ENCODE measurements at places on chromosomes 1 and 21. TPM values are rescaled to one million over a fixed set of nuclear protein-coding genes. Genes with fewer than 3 reads are reported as not detected.

GRCh38 chr1:3741566-3742438 is 10.4 kb upstream of the CCDC27 start:
- DNase-seq: no peak
- no peak overlapping the region for H3K27ac ChIP-seq
- no peaks in the 10 kb centered on the region for H3K27me3 ChIP-seq
- H3K36me3 ChIP-seq: peaks cover 63% of the 10 kb centered on the region
- no peak overlapping the region for H3K4me3 ChIP-seq
- H3K4me1 ChIP-seq: no peaks in the 10 kb centered on the region

DNA sequence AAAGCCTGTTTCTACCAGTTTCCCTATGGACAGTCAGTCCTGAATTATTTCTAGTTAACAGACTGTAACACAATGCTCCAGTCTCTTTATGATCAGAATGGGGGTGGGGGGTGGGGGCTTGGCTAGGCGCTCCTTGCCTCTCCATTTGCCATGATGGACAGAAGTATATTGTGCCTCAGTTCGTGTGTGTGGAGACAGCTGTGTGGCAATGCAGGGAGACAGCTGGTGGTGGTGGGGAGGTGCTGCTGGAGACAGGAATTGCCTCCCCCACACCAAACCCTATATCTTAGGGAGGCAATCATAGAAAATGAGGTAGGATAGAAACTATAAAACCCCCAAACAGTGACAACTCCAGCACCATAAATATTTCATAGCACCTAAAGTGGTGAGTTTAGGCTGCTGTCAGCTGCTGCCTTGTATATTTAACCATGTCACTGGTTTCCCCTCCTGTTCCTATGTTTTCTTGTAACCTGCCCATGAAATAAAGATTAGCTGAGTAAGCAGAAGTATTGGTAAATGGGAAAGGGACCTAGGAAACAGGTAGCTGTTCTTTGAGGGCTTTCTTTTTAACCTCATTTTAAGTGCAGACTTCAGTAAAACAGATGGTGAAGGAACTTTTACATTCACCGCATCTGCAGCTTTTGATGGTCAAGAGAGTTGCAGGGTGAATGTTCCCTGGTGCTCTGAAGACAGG is 3.4 kb downstream of the PLXNA2 start:
- H3K4me1 ChIP-seq: peaks cover 15% of the 10 kb centered on the region

GRCh38 chr1:221565711-221566110 is 176.2 kb downstream of the DUSP10 start:
- H3K4me3 ChIP-seq: no peak overlapping the region
- H3K27me3 ChIP-seq: no peaks in the 10 kb centered on the region
- H3K36me3 ChIP-seq: no peaks in the 10 kb centered on the region

GRCh38 chr1:116409751-116410191 is 36.7 kb downstream of the ATP1A1 start:
- no peak overlapping the region for H3K4me3 ChIP-seq
- H3K27me3 ChIP-seq: no peaks in the 10 kb centered on the region
- H3K27ac ChIP-seq: no peak overlapping the region
- DNase-seq: no peak
- H3K36me3 ChIP-seq: peaks cover 47% of the 10 kb centered on the region

DNA sequence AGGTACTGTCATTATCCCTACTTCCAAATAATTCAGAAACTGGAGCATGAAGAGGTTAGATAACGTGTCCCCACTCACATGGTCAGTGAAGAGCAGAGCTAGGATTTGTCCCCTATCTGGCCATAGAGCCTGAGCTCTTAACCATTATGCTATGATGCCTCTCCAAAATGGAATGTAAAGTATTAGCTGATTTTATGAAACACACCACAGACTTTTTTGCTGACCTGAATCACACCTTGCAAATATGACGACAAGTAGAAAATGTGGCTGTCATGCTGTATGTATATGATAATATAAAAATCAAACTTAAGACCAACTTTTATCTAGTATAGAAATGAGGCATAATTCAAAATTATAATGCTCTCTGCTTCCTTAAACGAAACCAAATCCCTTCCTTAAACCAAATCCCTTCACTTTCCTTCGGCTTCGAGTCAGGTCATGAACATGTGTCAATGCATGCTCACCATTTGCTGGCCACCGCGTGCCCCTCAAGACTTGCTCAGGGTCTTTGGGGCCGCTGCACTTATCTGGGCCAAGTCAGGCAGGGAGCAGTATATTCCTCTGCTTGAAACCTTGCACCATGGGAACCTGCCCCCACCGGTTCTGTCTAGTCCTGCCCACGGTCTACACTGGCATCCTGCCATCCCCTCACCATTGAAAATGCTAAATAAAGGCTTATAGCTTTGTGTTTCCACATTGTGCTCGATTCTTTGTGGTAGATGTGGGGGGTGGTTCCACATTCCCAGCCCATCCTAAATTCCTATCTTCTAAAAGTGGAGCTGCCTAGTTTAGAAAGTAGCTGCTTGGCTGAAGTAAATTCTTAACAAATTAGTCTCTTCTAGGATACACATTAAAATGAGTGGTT is 1.6 kb upstream of the TMCC2 start:
- no peaks in the 10 kb centered on the region for H3K27me3 ChIP-seq
- no peak overlapping the region for H3K4me3 ChIP-seq
- H3K4me1 ChIP-seq: peaks cover 20% of the 10 kb centered on the region
- H3K36me3 ChIP-seq: no peaks in the 10 kb centered on the region
- no peak for DNase-seq
- no peak overlapping the region for H3K27ac ChIP-seq

GRCh38 chr21:44368711-44369446 is 15.5 kb downstream of the TRPM2 start:
- no peak overlapping the region for H3K4me3 ChIP-seq
- H3K27ac ChIP-seq: no peak overlapping the region
- DNase-seq: peak; percentile 58

GRCh38 chr21:42411197-42411869 is 7.6 kb downstream of the UBASH3A start:
- no peak overlapping the region for H3K4me3 ChIP-seq
- no peaks in the 10 kb centered on the region for H3K4me1 ChIP-seq
- no peaks in the 10 kb centered on the region for H3K27me3 ChIP-seq
- H3K36me3 ChIP-seq: no peaks in the 10 kb centered on the region

DNA sequence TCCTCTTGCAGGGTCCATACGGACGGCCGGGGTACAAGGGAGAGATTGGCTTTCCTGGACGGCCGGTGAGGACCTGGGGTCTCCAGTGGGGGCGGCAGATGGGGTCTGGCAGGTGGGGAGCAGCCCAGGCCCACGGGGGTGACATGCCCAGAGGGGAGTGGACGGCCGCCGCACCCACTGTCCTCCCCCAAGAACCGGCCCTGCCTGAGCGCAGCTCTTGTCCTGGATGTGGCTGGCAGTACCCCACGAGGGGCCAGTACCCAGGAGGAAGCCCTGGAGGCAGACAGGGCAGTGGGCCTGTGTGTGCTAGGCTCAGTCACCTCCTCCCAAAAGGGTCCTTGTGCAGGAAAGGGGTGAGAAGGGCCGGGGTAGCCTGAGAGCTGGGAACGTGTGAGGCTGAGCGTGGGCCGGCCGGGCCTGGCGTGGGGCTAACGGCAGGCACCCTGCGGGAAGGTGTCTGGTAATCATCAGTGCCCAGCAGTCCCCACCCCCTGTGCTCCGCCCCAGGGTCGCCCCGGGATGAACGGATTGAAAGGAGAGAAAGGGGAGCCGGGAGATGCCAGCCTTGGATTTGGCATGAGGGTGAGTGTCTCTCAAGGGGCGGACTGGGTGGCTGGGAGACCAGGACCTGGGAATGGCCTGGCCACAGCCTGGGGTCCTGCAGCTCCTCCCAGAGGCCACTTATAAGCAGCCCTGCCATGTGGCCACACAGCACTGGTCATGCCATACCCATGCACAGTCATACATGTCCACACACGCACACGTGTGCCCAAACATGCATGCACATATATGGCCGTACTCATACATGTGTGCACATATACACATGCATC is 47.2 kb downstream of the SLC19A1 start:
- DNase-seq: no peak
- H3K4me1 ChIP-seq: no peaks in the 10 kb centered on the region
- peaks cover 97% of the 10 kb centered on the region for H3K36me3 ChIP-seq
- no peaks in the 10 kb centered on the region for H3K27me3 ChIP-seq
- no peak overlapping the region for H3K4me3 ChIP-seq

- H3K4me1 ChIP-seq: no peaks in the 10 kb centered on the region
- no peaks in the 10 kb centered on the region for H3K36me3 ChIP-seq
- no peak for DNase-seq
- no peak overlapping the region for H3K27ac ChIP-seq
These were observed 1.2 kb downstream of the CNR2 start for GRCh38 chr1:23911921-23912320.

GRCh38 chr21:23534850-23535249 is 2072.4 kb downstream of the MRPL39 start:
- H3K36me3 ChIP-seq: no peaks in the 10 kb centered on the region
- no peak overlapping the region for H3K27ac ChIP-seq
- H3K27me3 ChIP-seq: no peaks in the 10 kb centered on the region
- no peak for DNase-seq
- no peak overlapping the region for H3K4me3 ChIP-seq
- H3K4me1 ChIP-seq: no peaks in the 10 kb centered on the region

GRCh38 chr1:35298464-35298863 is 30.0 kb downstream of the ZMYM4 start:
- H3K27me3 ChIP-seq: no peaks in the 10 kb centered on the region
- DNase-seq: no peak
- H3K4me3 ChIP-seq: no peak overlapping the region

- DNase-seq: no peak
- no peaks in the 10 kb centered on the region for H3K4me1 ChIP-seq
- no peak within 1 kb of the TSS for H3K27ac ChIP-seq
- no peak within 1 kb of the TSS for H3K4me3 ChIP-seq
- peaks cover 3% of the 10 kb centered on the region for H3K27me3 ChIP-seq
- no peaks in the 10 kb centered on the region for H3K36me3 ChIP-seq
These were observed at the start of gene IVL for GRCh38 chr1:152907686-152908601. IVL (plus strand) TSS chr1:152908546; CDS start chr1:152909798, 1,252 bp downstream.

DNA sequence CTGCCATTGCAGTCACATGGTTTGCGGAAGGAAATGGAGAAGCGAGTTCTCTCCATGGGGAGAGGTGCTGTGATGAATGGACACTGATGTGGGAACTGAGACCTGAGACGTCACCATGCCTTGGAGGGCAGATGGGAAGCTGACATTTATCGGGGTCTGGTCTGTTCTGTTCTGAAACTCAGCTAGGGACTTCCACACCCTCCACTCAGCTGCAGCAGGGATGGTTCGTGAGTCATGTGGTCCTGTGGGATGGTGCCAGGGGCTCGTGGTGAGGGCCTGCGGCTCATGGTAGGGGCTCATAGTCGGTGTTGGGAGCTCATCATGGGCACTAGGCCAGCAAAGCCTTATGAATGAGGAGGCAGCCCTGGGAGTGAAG is 6.1 kb downstream of the GPR137B start:
- H3K4me1 ChIP-seq: peaks cover 6% of the 10 kb centered on the region
- no peak overlapping the region for H3K27ac ChIP-seq
- H3K27me3 ChIP-seq: no peaks in the 10 kb centered on the region

- DNase-seq: no peak
- no peak overlapping the region for H3K27ac ChIP-seq
- no peaks in the 10 kb centered on the region for H3K4me1 ChIP-seq
- peaks cover 24% of the 10 kb centered on the region for H3K36me3 ChIP-seq
These were observed 41.7 kb downstream of the DIP2A start for GRCh38 chr21:46500224-46500861.

- DNase-seq: no peak
- H3K27me3 ChIP-seq: no peaks in the 10 kb centered on the region
- H3K4me3 ChIP-seq: peak overlapping the region; percentile 39
- H3K4me1 ChIP-seq: peaks cover 13% of the 10 kb centered on the region
- H3K36me3 ChIP-seq: no peaks in the 10 kb centered on the region
These were observed 208.2 kb upstream of the TMEM51 start for GRCh38 chr1:14945132-14946010.

- H3K27me3 ChIP-seq: no peaks in the 10 kb centered on the region
- no peak overlapping the region for H3K4me3 ChIP-seq
- peaks cover 14% of the 10 kb centered on the region for H3K36me3 ChIP-seq
- peaks cover 51% of the 10 kb centered on the region for H3K4me1 ChIP-seq
- H3K27ac ChIP-seq: peak overlapping the region; percentile 44
These were observed 77.6 kb downstream of the CLIC4 start for GRCh38 chr1:24822887-24823286.

DNA sequence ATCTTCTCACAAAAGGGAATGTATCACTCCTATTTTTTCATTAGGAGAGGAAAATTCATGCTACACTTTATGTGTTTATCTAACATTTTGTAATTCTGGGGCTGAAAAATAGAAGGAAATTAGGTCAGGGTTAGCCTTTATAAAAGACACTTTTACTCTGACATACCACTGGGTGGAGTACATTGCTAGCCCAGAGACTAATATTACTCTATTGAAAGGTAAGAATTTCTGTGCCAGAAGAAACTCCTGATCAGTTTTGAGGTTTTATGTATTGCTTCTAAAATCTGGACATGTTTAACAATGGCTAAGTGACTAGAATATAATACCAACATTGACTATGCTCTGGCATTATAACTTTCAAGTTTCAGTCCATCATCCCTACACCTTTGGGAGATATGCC is 724.6 kb downstream of the USP25 start:
- DNase-seq: no peak
- no peak overlapping the region for H3K4me3 ChIP-seq
- no peaks in the 10 kb centered on the region for H3K27me3 ChIP-seq
- H3K27ac ChIP-seq: no peak overlapping the region
- H3K4me1 ChIP-seq: no peaks in the 10 kb centered on the region
- no peaks in the 10 kb centered on the region for H3K36me3 ChIP-seq

DNA sequence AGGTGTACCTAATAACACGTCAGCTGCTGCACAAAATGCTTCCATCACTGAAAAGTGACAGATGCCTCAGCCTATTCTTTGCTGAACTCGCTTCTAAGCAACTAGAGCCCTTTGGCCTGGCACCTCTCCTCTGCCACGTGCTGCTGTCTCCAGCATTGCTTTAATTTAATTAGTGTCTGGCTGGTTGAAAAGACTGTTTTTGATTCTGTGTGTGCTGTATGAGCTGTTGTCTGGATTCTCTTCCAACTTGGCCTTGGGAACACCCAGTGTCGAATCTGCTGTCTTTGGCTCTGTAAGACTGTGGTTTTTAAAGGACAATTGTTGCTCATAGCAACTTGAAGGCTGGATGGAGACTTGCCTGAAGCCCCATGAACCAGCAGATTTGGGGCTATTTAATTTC is 109.5 kb downstream of the PSMG1 start:
- peak overlapping the region; percentile 63 for H3K27ac ChIP-seq
- no peaks in the 10 kb centered on the region for H3K36me3 ChIP-seq
- no peak for DNase-seq
- H3K4me3 ChIP-seq: no peak overlapping the region

DNA sequence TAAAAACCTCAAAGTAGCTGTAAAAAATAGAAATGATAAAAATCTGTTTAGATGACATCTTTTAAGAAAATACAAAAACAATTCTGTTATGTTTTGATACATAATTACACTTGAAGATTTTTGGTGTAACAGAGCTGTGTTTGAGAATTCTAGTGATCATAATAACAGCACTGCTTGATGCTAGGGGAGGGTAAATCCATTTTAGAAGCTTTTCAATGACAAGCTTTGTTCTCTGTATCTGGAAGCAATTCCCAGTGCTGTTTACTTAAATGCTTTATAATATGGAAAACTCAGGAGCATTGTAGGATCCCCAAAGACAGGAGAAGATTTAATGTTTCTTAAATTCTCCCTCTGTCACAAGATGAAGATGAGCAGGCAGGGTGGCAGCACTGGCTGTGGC is 359.3 kb downstream of the PDE4B start:
- DNase-seq: no peak
- no peak overlapping the region for H3K4me3 ChIP-seq
- no peaks in the 10 kb centered on the region for H3K36me3 ChIP-seq
- no peaks in the 10 kb centered on the region for H3K27me3 ChIP-seq
- H3K4me1 ChIP-seq: no peaks in the 10 kb centered on the region

NOC2L gene
- 33.2 TPM for total RNA-seq

MPL gene
- not detected for total RNA-seq

AKIRIN1 gene
- total RNA-seq: 29.6 TPM

ORC1 gene
- not detected for total RNA-seq

LEFTY1 gene
- total RNA-seq: not detected

NUF2 gene
- total RNA-seq: not detected

IFI44 gene
- 5.9 TPM for total RNA-seq
